ENCODE measurements at places on chromosomes 3 and 15. TPM values are rescaled to one million over a fixed set of nuclear protein-coding genes. Genes with fewer than 3 reads are reported as not detected.

CACNA2D3 gene
- not detected for total RNA-seq

ULK3 gene
- total RNA-seq: 16.9 TPM

SPTSSB gene
- total RNA-seq: 1.4 TPM

CEP19 gene
- 1.9 TPM for total RNA-seq

TMEM212 gene
- not detected for total RNA-seq

SI gene
- not detected for total RNA-seq

CCR5 gene
- total RNA-seq: not detected

ARL6IP5 gene
- 89.3 TPM for total RNA-seq

GOLGA8O gene
- total RNA-seq: 0.48 TPM

LDHAL6B gene
- total RNA-seq: not detected

PRKCI gene
- total RNA-seq: 67.4 TPM

CPN2 gene
- total RNA-seq: not detected

ROBO2 gene
- total RNA-seq: 0.21 TPM

CDCP1 gene
- 107 TPM for total RNA-seq

ADPRH gene
- 1.1 TPM for total RNA-seq

GOLGA8R gene
- 0.24 TPM for total RNA-seq

SPESP1 gene
- total RNA-seq: 5.3 TPM

AMOTL2 gene
- 114 TPM for total RNA-seq

FBN1 gene
- total RNA-seq: 68.0 TPM

LCTL gene
- total RNA-seq: not detected

FSD2 gene
- total RNA-seq: not detected

VWA5B2 gene
- total RNA-seq: not detected

UROC1 gene
- not detected for total RNA-seq

CCR9 gene
- total RNA-seq: not detected

FSIP1 gene
- 14.5 TPM for total RNA-seq

KCNMB3 gene
- 0.21 TPM for total RNA-seq

BMF gene
- 0.85 TPM for total RNA-seq

DPH3 gene
- total RNA-seq: 10.2 TPM

GABRA5 gene
- total RNA-seq: not detected

MCCC1 gene
- 15.8 TPM for total RNA-seq

ITIH3 gene
- total RNA-seq: not detected

NPAP1 gene
- total RNA-seq: not detected

MBNL1 gene
- 116 TPM for total RNA-seq

TERC gene
- total RNA-seq: 1,776 TPM

MRPL46 gene
- total RNA-seq: 11.3 TPM

AP3B2 gene
- not detected for total RNA-seq

KIF15 gene
- 2.4 TPM for total RNA-seq

All from tracheal epithelial cell (primary cell).